ENCODE measurements at places on chromosomes 2 and 18. TPM values are rescaled to one million over a fixed set of nuclear protein-coding genes. Genes with fewer than 3 reads are reported as not detected.

DNA sequence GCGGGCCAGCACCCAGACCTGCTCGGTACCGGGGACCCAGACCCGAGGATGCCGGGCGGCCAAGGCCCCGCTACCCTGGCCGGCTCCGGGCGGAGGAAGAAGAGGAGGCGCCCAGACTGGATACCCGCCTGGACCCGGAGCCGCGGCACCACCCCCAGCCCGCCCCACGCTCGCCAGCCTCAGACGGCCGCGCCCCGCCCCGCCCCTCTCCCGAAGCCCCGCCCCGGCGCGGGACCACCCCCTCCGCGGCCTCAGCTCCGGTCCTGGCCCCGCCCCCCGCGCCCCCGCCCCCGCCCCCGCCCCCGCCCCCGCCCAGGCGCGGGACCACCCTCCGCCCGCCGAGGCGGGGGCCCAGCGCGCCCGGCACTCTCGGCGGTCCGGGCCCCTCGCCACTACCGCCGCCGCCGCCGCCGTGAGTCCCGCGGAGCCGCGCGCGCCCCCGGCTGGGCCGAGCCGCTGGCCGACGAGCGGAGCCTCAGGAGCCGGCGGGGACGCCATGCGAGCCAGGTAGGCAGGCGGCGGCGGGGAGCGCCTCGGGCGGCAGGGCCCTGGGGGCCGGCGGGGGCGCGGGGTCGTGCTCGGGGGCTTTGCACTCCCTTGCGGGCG, at the start of gene SH3BP4:
SH3BP4 (plus strand) TSS at position 354 of the 606 bp plus-strand sequence. CDS start 82,986 bp downstream, outside the sequence.
- DNase-seq = peak; percentile 87

DNA sequence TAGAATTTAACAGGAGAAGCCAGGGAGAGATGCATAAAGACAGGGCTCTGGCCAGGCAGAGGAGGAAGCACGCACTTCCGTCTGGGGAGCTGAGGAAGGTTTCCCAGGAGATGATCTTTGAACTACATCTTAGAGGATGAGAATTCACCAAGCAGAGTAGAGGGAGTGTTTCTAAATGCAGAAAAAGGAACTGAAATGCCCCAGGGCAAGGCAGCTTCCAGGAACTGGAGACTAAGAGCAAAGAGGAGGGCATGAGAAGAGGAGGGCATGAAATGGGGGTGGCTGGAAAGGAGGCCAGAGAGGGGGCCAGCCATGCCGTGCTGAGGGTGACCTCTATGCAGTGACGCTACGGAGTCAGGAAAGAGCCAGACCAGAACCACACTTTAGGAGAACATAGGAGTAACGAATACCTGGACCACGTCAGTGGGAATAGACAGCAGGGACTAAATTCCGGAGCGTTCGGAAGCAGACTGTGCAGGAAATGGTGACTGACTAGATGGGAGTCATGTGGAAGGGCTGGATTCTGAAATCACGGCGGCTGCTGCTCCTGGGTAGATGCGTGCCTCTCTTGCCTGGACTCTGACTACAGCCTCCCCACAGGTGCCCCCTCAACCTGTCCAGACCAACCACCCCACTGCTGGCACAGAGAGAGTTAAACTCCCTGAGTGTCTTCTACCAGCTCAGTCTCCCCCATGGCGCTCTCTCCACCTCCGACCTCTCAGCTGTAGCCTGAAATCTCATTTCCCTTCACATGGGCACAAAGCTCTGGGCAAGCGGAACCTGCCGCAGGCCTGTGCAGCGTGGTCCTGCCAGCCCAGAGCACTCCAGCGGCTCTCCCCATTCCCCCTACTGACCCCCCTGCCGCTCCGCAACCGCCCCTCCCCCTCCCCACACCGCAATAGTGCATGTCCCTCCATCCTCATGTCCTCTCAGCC, 87.0 kb upstream of the RTN4 start:
- peak; percentile 50 for DNase-seq

DNA sequence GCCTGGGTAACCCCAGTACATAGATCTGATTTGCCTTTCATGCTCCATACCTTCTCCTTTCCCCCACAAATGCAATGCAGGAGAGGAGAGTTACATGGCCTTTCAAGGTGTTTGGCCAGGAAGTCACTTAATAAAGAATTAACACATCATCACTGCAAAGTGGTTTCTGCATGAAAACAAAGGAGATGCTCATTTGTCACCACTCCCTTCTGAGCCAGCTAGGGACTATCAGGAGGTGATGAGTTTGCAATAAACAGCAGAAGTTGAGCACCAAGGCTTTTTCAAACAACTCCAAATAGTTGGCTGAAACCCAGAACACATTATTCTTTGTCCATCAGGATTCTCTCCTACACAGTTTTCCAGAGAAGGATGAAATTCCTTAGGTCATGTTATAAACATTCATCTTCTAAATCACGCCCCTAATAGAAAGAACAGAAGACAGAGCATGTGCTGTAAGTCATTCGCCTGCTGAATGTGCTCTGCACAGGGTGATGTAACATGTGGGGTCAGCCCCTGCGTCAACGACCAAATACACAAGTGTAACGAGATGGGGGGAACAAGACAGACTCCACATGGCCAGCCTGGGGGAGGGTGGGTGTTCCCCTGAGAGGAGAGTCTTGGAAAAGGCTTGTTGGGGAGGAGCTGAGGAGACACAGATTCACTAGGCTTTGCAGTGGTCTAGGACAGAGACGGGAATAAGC, 87.3 kb upstream of the RMDN2 start:
- no peak for DNase-seq

The LRATD1 gene
- polyA plus RNA-seq = 16.3 TPM

DNA sequence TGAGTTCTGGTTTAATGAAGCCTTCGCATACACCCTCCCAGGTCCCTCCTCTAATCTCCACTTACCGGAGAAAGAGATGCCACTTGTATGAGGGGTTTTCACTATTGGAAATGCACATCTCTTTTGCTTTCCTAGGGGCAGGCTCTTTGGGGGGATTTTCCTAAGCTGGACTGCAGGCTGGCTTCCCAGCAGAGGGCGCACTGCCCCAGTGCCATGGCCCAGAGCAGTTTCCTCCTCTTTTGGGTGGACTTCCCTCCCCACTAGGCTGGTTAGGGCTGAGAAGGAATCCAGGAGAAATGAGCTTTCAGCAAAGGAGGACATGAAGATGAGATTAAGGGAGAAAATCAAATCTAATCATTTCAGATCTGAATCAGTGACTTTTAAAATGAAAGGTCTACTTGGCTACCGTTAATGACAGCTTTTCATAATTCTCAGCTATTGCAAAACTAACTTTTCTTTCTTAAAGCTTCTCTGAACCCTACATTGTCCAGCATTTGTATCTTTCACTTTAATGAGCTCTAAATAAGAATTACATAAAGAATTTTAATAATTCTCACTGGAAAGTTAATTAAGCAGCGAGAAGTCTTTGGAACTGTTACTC, 784.1 kb upstream of the FANCL start:
- DNase-seq = peak; percentile 58

DNA sequence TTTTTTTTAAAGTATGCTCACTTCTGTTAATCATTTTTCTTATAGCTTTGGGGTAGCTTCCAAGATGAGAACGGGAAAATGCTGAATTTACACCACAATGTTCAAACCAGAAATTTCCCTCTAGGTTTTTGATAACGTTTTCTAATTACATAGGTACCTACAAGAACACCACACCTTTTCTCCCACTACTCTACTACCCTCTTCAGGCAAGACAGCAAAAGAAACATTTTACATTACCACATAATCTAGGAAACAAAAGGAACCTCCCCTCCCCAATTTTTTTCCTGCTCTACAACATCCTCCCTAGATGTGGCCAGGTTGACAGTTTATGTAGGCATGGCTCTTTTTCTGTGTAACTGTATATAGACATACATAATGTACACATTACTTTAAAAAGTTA, 32.4 kb downstream of the NDUFAF7 start:
- DNase-seq = no peak

Measured in left lung (tissue), 14 donors.